ENCODE measurements at places on chromosomes 1 and 21. TPM values are rescaled to one million over a fixed set of nuclear protein-coding genes. Genes with fewer than 3 reads are reported as not detected.

- DNase-seq: no peak
These were observed 7.4 kb downstream of the ARHGEF16 start for GRCh38 chr1:3461934-3462275.

KCNK2 gene
- total RNA-seq: 0.26 TPM

PLCH2 gene
- under 0.01 TPM for total RNA-seq

- DNase-seq: no peak
These were observed 14.9 kb upstream of the SMIM12 start for GRCh38 chr1:34874296-34874952.

GRCh38 chr1:183800449-183800848, 4.5 kb upstream of the RGL1 start:
- no peak for DNase-seq

GRCh38 chr1:9877962-9878361, 32.1 kb downstream of the CTNNBIP1 start:
- DNase-seq: no peak

- no peak for DNase-seq
These were observed 29.6 kb upstream of the RGS16 start for GRCh38 chr1:182633657-182634281.

- DNase-seq: no peak
These were observed 43.5 kb downstream of the TCEANC2 start for GRCh38 chr1:54096877-54097240.

GRCh38 chr1:32431736-32432400, 33.0 kb upstream of the ZBTB8B start:
- no peak for DNase-seq

GRCh38 chr1:51570063-51570710, 46.7 kb upstream of the OSBPL9 start:
- no peak for DNase-seq

DNA sequence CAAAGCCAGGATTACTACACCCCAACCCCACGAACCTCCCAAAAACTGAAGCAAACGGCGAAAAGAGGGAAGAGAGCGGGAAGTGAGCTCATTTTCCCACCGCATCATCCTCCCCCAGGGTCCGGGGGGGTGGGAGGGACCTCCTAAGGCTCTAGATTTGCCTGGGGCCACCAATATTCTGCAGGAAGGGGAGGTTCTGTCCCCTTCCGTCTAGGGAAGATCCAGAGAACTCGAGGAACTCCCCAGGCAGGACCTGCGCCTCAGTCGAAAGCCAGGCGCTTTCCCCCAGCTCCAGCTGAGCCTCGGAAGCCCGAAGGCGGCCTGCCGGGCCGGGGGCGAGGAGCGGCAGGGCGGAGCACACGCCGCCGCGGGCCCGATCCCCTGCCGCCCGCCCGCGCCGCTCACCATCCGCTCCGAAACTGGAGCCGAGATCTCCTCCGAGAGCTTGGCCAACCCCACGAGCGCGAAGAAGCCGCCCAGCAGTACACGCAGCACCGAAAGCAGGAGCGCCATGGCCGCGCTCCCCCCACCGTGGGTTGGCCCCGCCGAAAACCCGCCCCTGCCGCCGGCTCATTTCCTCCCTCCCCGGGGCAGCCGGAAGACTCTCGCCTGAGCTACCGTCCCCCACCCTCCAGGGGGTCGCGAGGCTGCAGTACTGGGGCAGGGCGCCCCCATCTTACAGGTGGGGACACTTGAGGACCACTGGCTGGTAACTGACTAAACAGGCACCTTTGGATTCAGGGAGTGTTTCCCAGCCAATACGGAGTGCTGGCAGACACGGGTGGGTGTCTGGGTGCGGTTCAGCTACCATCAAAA, at the start of gene TMEM35B:
TMEM35B (minus strand) TSS at position 555 of the 816 bp plus-strand sequence; CDS start at position 513, 42 bp downstream.
- DNase-seq: no peak

GRCh38 chr1:5189384-5189783, 535.0 kb downstream of the AJAP1 start:
- no peak for DNase-seq

GRCh38 chr1:14842891-14843290, 244.4 kb downstream of the KAZN start:
- no peak for DNase-seq

DNA sequence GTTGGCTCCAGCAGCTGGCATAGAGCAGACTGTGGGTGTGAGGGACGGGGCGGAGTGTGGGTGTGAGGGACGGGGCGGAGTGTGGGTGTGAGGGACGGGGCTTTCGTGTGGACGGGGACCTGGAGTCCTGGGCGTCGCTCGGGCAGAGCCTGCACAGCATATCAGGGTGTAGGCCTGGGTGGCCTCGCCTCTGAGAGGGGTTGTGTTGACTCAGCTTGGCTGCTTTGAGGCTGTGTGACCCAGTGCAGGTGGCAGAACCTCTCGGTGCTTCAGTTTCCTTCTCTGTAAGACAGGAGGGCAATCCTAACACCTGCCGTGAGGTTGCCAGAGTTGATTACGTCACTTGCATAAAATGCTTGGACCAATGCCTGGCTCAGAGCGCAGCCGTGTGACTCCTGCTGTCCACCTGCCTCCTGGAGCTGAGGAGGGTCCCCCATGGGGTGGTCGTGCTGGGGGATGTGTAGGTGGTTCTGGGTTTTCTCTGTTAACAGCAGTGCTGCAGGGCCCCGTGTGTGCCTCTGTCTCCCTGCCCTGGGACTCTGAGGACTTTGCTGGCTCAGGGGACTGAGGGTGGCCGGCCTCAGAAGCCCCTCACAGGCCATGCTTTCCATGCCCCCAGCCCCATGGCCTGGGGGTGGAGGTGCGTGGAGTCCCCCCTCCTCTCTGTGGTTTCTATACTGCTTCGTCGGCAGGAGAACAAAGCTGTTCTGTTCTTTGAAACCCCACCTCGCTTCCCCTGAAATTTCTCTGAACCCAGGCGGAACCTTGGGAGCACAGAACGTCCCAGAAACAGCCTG, 15.4 kb downstream of the PDXK start:
- no peak for DNase-seq

DNA sequence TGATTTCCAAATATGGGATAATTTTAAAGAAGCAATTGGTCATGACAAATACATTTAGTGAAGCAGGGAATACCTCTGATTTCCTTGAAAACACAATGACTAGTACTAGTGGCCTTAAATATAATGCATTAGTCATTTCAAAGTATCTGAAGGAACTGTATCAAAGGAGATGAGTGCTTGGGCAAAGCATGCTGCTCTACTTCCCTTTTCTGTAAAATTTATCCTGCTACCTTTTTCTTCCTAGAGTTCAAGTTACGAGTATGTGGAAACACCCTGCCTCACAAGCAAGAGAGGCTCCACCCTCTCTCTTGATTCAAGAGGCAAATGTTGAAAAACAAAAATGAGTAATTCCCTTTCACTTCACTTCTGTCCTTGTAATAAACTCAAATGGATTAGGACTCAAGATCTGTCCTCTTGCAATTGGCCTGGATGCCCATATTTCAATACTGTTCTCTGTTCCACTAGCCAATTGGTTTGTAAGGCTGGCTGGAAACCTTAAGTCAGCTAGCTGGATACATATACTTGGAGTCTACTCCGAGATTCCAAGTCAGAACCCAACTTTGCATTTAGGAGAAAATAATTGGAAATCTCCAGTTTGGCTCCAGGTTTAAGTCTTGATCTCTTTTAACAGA, 92.5 kb downstream of the CDC42BPA start:
- peak; percentile 61 for DNase-seq

DNA sequence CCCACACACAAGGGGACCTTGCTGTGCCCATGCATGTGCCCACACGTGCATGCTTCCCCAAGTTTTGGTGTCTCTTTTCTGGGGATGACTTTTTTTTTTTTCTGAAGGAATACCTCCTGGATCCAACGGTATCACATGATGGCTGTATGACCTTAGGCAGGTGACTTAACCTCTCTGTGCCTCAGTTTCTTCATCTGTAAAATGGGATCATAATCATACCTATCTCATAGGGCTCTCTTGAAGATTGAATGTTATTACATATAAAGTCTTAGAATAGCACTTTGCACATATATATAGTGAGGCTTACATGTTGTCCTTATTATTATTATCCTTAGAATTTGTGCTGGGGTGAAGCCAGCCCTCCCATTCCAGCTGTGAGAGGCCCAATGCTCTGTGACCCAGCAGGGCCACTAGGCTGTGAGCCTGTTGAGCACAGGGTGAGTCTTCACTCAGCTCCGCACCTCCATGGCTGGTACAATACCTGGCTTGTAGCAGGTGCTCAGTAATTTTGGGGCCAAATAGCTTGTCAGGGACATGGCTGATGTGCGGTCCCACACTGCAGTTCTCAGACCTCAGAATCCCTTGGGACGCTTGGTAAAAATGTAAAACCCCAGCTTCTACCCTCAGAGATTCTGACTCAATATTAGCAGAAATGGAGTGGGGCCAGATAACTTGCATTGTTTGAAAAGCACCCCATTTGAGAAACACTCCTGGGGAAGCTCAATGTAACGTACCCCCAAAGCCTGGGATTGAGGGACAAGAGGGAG, 20.6 kb downstream of the STUM start:
- DNase-seq: no peak

DNA sequence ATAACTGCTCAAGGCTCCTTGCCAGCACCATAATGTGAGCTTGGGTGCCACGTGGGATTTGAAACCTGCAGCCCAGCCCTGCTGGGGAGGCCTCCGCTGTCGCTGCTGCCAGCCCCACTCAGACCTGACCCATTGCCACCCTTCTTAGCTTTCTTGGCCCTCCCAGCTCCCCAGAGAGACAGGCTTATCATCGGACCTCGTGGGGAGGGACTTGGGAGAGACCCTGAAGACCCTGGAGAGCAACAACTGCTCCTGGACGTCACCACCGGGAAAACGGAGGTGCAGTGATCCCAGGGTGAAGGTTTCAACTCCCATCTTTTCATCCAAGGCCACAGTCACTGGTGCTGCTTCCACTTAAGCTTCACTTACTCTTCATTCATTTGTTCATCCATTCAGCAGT, 596.1 kb downstream of the PTPRU start:
- DNase-seq: no peak

DNA sequence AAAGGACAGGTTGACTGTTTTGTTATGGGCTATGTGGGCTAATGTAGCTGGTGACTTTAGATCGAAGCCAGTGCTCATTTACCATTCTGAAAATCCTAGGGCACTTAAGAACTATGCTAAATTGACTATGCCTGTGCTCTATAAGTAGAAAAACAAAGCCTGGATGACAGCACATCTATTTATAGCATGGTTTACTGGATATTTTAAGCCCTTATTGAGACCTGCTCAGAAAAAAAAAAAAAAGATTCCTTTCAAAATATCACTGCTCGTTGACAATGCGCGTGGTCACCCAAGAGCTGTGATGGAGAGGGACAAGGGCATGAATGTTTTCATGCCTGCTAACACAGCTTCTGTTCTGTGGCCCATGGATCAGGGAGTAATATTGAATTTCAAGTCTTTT, 48.1 kb downstream of the CAMSAP2 start:
- no peak for DNase-seq

DNA sequence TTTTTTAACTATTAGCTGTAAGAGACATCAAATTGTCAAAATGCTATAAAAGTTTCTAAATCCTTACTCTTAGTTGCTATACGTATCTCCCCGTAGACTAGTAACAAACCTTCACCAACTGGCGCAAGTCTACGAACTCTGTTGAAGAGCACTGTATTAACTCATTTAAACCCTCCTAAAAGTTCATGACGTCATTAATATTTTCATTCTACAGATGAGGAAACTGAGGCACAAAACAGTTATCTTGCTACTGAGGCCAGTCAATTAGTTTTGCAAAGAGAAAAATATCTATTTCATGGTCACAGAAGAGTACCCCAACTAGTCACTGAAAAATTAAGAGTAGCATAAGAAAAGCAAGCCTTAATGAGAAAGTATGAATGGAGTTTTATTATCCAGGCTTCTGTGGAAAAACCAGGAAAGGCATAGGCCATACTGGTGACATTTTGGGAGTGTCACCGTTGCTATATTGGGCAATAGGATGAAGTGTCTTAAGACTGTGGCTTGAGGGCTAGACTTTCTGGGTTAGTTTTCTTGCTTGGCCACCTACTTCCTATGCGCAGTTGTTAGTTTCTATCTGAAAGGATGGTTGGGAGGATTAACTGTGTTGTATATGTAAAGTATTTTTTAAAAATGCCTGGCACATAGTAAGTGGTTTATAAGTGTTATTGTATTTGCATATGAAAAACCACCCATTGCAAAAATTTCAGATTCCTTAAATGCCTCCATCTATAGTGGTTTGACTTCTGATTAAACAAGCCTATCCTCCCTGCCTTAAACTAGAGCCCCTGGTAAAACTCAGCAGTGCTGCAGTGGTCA, 52.4 kb upstream of the SYT14 start:
- DNase-seq: no peak

GRCh38 chr21:38820471-38821239, 14.9 kb downstream of the ETS2 start:
- DNase-seq: no peak

TNFRSF4 gene
- total RNA-seq: 3.7 TPM

- no peak for DNase-seq
These were observed 41.9 kb downstream of the ASTN1 start for GRCh38 chr1:177122461-177123251.

GRCh38 chr1:39368045-39368444, 123.4 kb upstream of the BMP8A start:
- DNase-seq: no peak

DNA sequence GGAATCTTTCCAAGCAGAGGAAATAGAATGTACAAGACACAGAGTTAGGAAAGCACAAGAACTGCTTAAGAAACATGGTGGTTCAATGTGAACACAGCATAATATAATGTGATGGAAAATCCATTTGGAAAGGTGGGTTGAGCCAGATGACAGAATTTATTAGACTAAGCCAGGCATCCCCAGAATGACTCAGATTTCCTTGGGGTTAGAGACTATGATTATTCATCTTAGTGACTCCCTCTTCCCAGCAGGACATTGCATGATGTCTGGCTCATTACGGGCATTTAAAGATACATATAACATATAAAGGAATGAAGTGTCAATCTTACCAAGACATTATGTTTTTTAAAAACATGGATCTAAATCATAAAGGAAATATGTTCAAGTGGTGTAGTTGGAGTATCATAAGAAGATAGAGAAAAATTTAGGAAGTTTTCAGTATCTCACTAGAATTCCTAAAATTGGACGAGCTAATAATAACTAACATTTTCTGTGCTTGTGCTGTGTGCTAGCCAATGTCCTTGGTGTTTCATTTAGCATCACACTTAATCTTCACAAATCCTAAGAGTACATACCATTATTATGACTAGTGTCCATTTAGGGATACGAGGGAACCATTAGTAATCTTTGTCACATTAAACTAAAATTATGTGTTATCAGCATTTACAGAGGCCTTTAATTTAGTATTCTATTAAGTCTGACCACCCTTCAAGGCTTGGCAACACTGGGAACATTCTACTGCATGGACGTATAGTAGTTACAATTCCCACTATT, 41.0 kb upstream of the ST6GALNAC5 start:
- no peak for DNase-seq
